ENCODE measurements at places on chromosomes 12 and 14.

DNA sequence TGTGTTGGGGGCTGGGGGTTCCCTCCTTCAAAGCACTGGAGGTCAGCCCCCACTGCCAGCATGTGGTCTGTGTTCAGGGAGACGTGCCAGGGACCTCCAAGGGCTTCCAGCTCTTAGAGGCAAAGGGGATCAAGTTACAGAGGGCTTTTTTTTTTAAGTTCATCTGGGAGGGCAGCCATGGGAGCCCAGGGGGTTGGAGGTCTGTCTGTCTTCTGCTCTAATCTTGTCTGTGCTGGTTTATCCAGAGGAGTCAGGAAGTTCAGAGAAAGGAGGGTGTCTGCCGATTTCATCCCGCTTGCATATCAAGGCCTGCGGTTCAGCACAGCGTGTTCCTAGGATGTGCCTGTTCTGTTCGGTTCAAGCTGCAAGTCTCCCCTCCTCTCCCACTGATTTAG is 72.2 kb downstream of the TMEM132C start:
- DNase-seq = no peak

GRCh38 chr12:8860165-8860961 is 37.9 kb downstream of the A2ML1 start:
- no peak for DNase-seq

DNA sequence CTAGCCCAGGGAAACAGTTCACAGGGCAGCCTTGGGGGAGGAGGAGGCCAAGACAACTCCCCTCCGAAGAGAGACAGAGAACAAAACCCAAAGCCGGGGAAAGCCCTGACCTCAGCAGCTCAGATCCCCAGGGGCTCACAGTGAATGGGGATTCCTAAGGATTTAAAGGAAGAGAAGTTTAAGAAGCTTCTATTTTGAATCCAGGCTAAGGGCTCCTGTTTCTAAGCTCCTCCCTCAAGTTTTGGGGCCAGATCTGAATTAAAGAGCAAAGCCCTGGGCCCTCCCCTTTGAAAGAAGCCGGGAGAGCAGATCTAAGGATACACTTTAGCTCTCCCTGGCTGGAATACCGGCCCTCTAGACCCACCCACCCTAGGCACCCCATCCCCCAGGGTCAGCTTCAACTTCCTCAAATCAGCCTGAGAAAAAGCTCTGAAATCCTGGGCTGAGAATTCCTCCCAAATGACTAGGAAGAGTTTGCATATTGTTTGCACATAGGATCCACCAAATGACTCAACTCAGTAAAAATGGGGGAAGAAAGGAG is 3.9 kb downstream of the KDM2B start:
- DNase-seq = no peak

GRCh38 chr12:46473634-46474329 is 101.2 kb upstream of the SLC38A2 start:
- peak; percentile 87 for DNase-seq

GRCh38 chr12:56836800-56837663 is 73.9 kb downstream of the HSD17B6 start:
- no peak for DNase-seq

- DNase-seq = no peak
These were observed 103.3 kb upstream of the CRY1 start for GRCh38 chr12:107196681-107197080.

DNA sequence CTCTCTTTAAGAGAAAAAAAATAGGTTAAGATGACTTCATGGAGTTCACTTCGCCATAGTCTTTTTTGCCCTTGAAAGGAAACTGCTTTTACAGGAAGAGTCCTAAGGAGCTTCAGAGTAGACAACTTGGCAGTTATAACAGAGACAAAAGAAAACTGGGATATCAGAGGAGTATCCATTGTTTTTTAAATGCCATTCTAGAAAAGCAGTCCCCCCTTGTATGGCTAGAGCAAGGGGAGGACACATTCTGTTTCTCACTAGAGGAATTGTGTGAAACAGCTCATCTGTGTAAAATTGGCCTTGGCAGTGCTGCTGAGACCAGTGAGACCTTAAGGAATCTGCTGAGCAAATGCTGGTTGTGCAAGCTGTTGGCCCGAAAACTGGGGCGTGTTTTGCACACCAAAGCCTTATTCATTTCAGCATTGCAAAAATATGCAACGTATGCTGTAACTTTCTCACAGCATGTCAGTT is 128.0 kb downstream of the GPR135 start:
- peak; percentile 87 for DNase-seq

Measured in right atrium auricular region (tissue), 2 donors.